ENCODE measurements at places on chromosomes 1 and 21. TPM values are rescaled to one million over a fixed set of nuclear protein-coding genes. Genes with fewer than 3 reads are reported as not detected.

DNA sequence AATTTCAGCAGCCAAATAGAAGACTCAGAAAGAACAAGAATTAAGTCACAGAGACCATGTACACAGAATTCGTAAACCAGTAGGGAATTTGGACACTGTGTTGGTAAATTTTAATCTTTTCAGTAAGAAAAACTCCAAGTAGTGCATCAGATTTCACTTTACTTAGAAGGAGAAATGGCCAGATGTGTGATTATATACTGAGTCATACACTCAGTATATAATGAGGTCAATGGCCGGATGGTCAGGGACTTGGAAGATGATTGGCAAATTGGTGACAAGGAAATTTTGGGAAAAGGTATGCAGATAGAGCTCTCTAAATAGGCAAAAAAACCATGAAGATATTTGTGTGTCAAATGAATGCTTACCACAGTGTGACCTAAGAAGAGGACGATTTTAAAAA, 399.8 kb upstream of the LRRC7 start:
- DNase-seq = no peak

- no peak for DNase-seq
Measured at GRCh38 chr1:5986018-5986417, 6.2 kb downstream of the NPHP4 start.

DNA sequence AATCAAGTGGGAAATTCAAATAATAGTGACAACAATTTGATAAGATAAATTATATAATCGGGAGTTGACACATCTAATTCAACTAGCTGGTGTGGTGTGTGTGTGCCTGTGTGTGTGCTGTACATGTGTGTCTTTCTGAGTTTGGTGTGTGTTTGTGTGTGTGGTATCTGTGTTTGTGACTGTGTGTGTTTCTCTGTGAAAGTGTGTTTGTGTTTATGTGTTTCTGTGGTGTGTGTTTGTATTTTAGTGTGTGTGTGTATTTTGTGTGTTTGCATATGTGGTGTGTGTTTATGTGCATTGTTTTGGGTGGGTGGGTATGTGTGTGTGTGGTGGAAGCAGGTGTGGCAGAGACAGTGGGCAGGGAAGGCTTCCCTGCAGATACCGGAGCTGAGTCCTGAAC, 4.8 kb upstream of the DSCAM start:
- no peak for DNase-seq

DNA sequence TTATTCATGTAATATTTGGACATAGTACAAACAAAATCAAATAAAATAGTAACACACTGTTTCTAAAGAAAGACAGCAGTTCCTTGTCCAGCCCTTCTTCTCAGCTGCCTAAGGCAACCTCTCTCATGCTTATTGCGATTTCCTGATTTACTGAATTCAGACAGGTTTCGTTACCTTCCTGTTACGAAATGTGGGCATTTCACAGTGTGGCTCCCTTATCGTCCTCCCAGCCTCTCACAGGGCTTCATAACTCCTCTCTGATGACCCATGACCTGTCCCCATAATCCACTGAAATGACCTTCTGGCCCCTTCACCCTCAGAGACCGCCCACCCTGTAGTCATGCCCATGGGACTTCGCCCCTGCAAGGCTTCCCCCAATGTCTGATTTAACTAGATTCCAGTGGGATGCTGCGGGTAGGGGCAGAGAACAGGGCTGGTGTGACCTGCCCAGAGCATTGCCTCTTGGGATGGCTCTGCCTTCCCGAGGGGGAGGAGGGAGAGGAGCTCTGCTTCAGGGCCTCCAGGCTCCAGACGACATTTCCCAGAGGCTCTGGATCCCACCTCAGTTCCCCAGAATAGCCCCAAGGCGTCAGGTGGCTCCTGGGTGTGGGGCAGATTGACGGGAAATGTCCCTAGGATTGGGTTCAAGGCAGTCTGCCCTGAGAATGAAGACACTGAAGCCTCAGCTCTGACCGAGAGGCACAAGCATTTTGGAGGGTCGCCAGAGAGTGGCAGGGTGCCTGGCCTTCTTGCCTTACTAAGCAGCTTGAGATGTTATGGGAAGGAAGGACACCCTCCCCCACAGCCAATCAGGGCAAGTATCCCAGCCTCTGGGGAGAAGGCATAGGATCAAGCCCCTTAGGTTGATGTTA, 20.6 kb downstream of the PADI2 start:
- DNase-seq = peak; percentile 13

- no peak for DNase-seq
Measured at GRCh38 chr21:41722052-41723018, 44.5 kb downstream of the RIPK4 start.

- DNase-seq = no peak
Measured at GRCh38 chr1:174005032-174005431, 17.1 kb downstream of the RC3H1 start.

GRCh38 chr1:205058853-205059252, 15.8 kb downstream of the CNTN2 start:
- no peak for DNase-seq

DNA sequence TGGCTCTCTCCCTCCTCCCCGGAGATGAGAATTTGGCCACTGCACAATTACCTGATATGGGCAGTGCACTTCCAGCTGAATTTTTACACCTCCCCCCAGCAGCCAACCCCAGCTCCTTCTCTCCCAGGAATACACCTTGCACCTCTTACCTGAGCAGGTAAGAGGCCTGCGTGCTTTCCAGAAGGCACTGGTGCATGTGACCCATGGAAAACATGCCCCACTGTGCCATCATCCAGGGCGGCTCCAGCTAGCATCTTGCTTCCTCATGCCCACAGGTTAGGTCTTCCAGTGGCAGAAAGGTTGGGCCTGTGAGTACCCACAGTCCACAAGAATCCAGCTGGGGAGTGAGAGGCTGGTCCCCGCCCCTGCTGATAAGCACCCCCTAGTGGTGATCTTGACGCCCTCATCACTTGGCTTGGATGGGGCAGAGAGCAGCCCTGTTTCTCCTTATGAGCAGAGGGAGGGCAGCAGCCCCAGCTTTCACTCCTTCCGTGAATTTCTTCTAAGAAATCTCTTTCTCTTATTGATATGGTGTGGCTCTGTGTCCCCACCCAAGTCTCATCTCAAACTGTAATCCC, 57.8 kb downstream of the EDARADD start:
- peak; percentile 58 for DNase-seq

DNA sequence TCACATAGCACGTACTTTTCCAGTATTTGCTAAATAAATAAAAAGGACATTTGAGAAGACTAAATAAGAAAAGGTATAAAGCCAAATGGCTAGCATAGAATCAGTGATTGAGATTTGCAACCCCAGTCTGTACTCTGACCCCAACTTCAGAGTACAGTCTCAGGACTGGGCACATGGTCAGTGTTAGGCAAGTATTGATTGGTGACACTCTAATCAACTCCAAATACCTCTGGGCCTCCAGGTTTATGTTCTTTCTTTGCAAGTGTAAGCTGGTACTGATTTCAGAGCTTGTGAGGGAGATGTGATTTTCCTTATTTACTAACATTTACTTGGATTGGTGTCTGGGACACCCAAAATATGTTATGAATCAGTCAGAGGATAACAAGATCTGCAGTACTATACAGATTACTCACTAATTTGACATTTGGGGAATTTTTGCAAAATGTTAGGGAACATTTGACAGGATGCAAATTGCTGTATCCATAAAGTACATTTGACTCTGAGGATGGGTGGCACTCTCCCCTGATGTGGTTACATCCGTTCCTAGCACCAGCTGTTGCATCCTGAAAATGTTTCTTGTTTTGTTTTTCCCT, 34.2 kb downstream of the LMO4 start:
- no peak for DNase-seq

- DNase-seq = no peak
Measured at GRCh38 chr1:90748668-90749067, 31.6 kb upstream of the BARHL2 start.

- no peak for DNase-seq
Measured at GRCh38 chr1:33852711-33853110, 11.2 kb upstream of the HMGB4 start.

GRCh38 chr1:51241119-51241518, 5.0 kb downstream of the RNF11 start:
- DNase-seq = no peak

DNA sequence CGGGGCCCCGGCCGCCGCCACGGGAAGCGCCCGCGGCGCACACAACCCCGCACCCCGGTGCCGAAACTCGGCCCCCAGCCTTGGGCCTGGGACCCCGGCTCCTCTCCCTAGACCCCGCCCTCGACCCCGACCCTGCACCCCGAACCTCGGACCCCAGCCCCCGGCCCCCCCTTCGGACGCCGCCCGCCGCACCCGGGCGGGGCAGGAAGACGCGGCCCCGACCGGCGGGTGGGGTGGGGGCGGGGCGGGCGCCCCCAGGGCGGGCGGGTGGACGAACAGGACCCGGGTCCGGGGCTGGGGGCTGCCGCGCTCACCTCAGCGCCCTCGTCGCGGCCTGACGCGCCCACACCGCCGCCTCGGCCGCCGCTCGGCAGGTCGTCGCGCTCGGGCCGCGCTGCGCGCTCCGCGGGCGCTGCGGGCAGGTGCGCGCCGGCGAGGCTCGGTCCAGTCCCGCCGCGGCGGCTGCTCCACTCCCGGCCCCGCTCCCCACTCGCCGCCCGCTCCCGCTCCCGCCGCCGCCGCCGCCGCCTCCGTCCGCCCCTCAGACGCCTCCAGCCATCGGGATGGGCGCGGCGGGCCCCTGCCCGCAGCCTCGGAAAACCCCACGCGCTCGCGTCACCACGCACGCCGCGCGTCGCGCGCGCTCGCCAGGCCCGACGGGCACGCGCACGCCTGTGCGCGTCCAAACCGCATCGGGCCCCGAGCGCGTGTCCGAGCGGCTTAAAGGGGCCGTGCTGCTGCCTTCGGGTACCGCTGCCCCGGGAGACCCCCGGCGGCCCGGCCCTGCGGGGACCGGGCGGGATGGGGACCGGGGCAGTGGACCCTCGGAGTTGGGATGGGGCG, at the start of gene GNB1:
GNB1 (minus strand) TSS at position 582 of the 843 bp plus-strand sequence. CDS start 65,634 bp downstream, outside the sequence.
- peak; percentile 91 for DNase-seq

DNA sequence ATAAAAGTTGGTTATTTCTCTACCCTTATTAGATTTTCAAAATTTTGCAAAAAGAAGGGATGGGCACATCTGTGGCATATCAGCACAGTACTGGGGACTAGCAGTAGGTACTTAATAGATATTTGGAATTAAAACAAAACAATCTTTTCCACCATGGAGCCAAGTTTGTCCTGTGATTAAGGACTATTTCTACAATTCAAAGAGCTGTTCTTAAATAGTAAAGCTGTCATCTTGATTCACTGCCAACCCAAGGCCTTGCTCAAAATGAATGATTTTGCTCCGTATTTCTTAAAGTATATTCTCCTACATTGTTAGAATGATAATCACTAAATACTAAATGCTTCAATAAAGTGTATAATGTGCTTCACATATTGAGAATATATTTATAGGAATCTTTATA, 169.9 kb downstream of the S1PR1 start:
- DNase-seq = no peak

DNA sequence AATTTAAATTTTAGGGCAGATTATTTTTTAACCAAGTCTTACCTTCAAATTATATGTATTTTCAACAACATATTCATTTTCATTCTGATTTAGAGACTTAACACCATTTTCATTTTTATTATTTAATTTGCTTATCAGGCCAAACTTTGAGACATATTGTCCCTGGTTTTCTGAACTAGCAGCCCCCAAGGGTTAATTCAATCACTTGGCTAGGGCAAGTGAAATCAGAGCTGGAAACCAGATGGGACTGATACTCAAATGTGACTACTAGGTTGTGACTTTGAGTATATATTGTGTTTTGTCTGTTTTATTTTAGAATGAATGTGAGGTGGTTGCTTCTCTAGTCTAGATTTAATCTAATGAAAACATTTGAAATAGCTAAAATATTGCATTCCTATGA, 198.9 kb upstream of the PTGFR start:
- DNase-seq = no peak

GRCh38 chr1:16055613-16056520, 12.3 kb downstream of the CLCNKB start:
- peak; percentile 95 for DNase-seq

SAMD13 gene
- 0.63 TPM for total RNA-seq

AKR7A3 gene
- 57.4 TPM for total RNA-seq

TMEM79 gene
- 1.4 TPM for total RNA-seq

LCK gene
- 0.90 TPM for total RNA-seq

PFKFB2 gene
- 7.2 TPM for total RNA-seq

RHBG gene
- total RNA-seq = 0.24 TPM

LCE1B gene
- total RNA-seq = not detected

FCER1G gene
- 2.2 TPM for total RNA-seq

SMAP2 gene
- 7.8 TPM for total RNA-seq

DNALI1 gene
- total RNA-seq = 16.3 TPM

PLA2G2A gene
- 53.5 TPM for total RNA-seq

SPRR1A gene
- not detected for total RNA-seq

IGSF9 gene
- 4.3 TPM for total RNA-seq

Measured in pancreas (tissue), 10 donors.